ENCODE measurements at places on chromosomes 5 and 9.

GRCh38 chr9:1458503-1458902 is 408.3 kb downstream of the DMRT2 start:
- DNase-seq, result no peak

DNA sequence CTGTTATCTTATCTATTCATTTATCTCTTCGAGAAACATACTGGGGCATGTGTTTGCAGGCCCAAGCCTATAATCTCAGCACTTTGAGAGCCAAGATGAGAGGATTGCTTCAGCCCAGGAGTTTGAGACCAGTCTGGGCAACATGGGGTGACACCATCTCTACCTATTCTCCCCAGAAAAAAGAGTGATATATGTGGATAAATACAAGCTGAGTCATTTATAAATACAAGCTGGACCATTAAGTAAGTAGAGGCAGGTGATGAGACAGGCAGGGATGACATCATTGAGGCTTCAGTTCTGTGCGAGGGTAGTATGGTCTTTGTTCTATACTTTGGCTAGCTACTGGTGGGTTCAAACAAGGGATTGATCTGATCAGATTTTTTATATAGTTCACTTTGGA is 25.6 kb downstream of the PBX3 start:
- DNase-seq, result no peak

DNA sequence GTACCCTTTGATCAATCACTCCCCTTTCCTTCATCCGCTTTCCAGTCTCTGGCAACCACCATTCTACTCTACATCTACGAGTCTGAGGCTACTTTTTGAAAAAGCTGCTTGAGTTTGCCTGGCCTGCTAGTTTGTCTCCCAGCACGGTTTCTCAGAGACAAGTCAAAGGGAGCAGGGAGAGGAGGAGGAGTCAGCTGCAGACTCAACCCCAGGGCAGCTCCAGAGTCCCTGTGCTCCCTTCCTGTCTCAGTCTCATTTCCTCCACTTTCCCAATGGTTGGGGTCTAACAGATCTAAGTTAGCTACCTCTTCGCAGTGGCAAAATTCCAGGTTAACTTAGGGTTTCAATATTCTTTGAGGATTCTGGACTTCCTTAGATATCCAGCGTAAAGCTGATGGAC is 80.0 kb upstream of the PCA3 start:
- no peak for DNase-seq

- no peak for DNase-seq
Measured at GRCh38 chr5:164799391-164799790, 1294.0 kb downstream of the MAT2B start.

DNA sequence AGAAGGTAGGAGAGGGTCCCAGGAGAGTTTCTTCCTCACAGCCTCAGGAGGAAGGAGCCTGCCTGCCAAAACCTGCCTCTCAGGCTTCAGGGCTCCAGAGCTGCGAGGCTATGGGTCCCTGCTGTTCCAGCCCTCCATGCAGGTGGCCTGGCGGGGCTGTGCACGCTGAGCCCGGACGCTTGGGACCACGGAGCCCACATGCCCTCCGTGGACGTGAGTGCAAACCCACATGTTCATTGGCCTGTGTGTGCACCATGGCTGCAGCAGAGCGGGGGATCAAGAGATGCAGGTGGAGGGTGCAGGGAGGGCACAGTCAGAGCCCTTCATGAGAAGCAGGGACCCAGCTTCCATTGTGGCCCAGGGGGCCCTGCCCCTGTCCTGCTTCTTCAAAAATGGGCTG is 287.3 kb downstream of the IRX2 start:
- DNase-seq, result no peak

GRCh38 chr5:61673007-61673735 is 341.1 kb downstream of the ZSWIM6 start:
- DNase-seq, result no peak

DNA sequence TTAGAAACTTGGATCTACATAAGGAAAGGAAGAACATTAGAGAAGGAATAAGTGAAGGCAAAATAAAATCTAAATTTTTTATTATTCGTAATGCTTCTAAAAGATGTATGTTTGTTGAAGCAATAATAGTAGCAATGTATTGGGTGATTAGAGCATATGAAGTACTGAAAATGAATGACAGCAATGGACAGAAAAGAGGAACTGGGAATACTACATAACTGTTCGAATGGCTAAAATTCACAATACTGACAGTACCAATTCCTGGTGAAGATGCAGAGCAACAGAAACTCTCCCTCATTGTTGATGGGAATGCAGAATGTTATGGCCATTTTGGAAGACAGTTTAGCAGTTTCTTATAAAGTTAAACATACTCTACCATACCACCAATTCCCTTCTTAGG is 177.3 kb upstream of the SPEF2 start:
- no peak for DNase-seq

DNA sequence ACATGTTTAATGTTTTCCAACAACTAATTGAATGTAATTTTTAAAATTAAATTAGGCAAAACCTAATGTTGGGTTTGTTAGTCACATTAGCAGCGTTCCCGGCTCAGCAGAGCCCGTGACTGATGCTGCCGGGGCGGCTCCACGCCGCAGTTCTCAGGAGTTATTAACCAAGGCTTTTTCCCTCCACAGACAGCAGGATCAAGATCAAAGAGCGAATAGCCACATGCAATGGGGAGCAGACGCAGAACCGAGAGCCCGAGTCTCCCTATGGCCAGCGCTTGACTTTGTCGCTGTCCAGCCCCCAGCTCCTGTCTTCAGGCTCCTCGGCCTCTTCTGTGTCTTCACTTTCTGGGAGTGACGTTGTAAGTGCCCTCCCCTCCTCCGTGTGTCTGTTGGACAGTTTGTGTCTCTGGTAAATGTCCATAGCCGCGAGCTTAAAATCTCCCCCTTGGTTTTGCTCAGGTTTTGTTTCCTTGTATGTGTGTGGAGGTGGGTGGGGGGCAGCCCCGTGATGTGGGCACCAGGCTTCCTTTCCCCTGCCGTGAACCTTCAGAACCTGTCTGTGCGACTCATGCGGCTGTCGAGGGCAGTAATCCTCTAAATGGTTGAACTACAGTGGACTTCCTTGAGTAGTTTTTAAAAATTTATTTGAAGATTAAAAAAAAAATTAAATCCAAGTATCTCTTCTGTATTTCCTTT is 37.1 kb downstream of the TENT4A start:
- no peak for DNase-seq

DNA sequence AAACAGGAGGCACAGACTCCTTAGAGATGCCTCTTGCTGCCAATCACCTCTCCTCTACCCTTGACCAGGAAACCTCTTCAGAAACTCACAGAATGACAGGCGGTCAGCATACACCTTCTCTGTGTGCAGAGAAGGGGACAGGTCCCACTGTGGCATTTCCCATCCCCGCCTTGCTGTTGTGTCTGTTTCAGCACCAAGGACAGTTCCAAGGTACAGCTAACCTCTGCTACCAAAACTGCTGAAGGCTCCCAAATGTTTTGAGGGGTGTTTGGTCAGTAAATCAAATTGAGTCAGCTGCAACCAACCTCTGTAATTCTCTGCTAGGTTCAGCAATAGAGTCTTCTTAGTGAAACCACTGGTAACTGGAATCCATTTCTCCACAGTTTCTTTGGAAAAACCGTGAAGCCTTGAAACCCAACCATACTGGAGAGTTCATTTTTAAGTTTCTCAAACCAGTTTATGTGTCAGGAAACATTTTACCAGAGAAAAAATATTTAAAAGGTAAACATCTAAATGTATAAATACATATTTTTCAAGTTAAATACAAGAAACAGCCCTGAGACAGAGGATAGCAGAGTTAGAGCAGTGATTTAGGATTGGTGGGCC is 122.0 kb downstream of the DRD1 start:
- DNase-seq, result no peak

DNA sequence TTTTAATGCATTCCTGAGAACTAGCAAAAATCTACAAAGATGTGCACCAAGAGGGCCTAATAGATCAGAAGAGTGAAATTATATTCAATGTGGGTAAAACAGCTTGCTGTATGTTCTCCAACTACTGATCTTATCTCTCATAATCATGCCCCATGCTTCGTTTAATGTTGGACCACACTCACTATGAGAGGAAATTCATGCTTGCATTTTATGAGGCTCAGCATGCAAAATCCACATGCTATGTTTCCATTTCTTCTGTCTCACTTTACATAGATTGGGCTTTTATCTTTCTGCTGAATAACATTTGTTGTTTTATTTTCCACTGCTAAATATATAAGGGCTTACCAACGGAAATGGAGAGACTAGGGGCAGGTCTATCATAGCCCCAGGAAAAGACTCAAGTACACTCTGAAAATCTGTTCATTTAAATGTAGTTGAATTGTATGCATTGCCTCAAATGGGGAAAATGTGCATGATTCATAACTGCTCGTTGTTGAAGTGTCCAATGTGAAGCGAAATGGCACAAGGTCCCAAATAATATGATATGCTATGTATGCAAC is 474.2 kb downstream of the EFNA5 start:
- no peak for DNase-seq

- no peak for DNase-seq
Measured at GRCh38 chr5:95241-95980, 3.4 kb downstream of the PLEKHG4B start.

GRCh38 chr9:134735441-134736175 is 94.0 kb downstream of the COL5A1 start:
- no peak for DNase-seq

GRCh38 chr9:107819772-107820565 is 330.4 kb upstream of the KLF4 start:
- DNase-seq, result no peak

DNA sequence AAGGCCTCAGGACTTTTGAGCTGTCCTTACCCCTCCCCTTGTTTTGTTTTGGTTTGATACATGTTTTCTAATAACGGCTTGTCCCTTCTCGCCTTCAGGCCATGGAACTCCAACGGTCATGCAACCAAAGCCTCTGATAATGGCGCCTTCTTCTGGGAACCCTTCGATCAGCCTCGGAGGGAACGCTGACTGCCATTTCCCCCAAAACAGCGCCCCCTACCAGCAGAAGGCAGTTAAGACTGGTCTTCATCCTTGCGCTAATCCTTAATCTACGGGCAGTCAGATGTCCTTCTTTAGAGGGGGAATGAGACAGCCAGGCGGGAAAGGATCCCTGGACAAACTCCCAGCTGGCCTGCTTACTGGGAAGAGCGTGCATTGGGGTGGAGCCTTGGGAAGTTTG is 276.6 kb downstream of the ICE1 start:
- no peak for DNase-seq

DNA sequence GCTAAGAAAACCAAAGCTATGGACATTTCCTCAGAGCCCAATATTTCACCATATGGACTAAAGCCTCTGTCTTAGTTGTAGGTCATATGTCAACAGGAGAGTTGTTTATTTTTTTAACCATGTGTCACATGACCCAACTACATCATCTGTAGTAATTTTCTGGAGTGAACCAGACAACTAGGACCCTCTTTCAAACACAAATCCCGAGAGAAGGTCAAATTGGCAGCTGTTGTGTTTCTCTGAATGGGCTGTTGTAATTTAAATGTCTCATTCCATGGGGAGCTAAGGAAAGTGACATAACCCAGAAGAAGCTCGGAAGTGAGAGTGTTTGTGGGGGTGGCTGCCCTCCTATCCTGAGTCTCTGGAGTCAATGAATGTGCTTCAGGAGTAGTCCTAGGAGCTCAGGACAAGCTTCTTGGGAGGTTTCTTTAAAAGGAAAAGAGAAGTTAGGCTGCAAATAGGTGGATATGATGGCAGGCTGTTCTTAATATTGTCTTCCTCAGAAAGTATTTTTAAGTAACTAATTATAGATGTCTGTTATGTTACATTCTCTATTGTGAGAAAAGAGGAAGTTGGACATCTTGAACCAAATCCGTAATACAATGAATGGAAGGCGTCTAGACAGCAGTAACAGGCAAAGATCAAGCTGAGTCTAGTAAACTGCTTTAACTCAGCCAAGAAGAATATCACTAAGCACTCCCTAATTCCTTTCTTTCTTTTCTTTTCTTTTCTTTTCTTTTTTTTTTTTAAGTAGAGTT is 50.1 kb downstream of the TMEM167A start:
- DNase-seq, result no peak

DNA sequence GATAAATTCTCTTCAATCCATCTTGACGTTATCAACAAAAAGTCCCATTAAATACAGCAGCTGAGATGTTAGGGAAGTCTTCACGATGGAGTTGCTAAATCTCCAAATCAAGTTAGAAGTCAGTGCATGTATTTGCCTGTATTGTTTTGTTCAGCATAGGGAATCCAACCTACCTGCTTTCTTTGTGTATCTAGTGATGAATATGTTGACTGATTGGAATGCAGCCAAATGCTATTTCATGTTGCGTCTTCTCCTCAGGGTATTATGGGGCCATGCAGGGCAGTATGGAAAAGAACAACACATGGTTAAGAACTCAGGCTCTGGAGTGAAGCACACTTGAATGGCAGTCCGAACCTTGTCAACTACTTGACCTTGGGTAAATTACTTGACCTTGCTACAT is 529.5 kb upstream of the ZNF462 start:
- DNase-seq, result no peak

GRCh38 chr9:113608082-113608685 is 144.7 kb downstream of the RGS3 start:
- no peak for DNase-seq

Measured in CD4-positive, alpha-beta T cell treated with Interleukin-10 for 1 hour (primary cell).